ENCODE measurements at places on chromosomes 16 and 17.

GRCh38 chr17:77375917-77376651, 235.3 kb downstream of the SEC14L1 start:
- peak; percentile 91 for DNase-seq

DNA sequence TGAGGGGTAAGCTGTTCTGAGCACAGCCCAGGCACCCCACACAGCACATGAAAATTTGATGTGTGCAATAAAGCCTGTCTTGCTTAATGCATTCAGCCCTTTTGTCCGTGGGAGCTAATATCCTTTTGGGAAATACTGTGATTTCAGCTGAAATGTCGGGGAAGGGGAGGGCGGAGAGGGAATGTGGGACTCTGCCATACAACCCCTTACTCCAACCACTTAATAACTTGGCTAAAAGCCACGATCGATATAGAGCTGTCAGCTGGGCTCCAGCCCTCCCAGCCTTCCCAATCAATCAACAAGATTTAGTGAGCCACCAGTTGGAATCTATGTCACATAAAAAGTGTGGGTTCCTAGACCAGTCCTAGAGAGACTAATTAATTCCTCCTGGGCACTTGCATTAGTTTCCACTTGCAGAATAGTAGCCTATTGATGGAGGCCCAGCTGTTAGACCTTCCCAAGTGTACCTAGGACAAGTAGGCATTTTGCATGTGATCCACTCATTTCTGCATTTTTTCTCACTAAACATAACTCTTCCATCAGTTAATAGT, 82.7 kb upstream of the PIRT start:
- no peak for DNase-seq

DNA sequence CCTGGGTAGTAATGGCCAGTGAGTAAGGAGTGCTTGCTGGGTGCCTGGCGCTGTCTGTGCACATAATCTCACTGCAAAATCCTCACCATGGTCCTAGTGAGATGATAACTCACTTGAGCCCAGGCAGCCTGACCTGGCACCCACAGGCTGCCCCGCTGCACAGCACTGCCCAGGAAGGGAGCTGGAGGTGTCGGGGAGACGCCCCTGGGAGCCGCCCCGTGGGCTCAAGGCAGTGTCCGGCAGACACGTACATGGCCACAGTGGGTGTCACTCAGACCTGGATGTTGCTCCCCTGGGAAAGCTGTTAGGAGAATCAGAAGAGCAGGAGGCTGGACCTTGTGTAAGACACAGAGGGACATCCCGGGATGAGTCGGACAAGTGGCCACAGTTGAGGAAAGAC, 44.2 kb downstream of the BEAN1 start:
- peak; percentile 69 for DNase-seq

GRCh38 chr16:15487336-15488284, 53.2 kb downstream of the BMERB1 start:
- DNase-seq: no peak

GRCh38 chr17:57033296-57033695, 51.8 kb upstream of the AKAP1 start:
- no peak for DNase-seq

DNA sequence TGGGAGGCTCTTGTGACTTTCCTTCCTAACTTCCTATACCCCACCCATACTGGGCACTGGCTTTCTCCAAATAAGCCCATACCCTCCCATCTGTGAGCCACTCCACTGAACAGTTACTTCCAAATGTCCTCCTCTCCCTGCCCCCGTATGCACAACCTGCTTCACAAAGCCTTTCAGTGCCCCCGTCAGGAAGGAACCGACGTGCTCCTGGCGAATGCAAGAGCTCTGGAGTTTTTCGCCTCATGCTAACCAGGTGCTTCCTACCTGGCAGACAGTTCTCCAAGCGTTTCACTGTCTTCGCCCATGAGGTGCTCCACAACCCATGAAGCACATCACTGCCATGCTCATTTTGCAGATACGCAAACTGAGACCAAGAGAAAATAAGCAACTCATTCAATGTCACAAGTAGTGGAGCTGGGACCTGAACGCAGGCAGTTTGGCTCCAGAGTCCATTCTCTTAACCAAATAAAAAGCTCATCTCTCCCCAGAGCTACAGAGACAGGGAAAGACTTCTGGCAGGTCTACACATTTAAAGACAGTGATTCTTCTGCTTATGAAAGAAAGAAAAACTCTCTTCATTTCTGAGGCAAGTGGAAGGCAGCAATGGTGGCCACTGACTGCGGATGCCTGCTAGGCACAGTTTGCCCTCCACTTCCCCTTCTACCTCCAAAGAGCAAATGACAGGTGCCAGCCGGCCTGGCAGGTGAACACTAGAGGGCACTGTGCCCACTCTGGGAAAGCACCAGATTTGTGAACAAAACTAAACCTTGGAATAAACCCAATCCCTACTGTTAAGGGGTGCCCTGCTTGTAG, 23.8 kb downstream of the SPHK1 start:
- peak; percentile 93 for DNase-seq

DNA sequence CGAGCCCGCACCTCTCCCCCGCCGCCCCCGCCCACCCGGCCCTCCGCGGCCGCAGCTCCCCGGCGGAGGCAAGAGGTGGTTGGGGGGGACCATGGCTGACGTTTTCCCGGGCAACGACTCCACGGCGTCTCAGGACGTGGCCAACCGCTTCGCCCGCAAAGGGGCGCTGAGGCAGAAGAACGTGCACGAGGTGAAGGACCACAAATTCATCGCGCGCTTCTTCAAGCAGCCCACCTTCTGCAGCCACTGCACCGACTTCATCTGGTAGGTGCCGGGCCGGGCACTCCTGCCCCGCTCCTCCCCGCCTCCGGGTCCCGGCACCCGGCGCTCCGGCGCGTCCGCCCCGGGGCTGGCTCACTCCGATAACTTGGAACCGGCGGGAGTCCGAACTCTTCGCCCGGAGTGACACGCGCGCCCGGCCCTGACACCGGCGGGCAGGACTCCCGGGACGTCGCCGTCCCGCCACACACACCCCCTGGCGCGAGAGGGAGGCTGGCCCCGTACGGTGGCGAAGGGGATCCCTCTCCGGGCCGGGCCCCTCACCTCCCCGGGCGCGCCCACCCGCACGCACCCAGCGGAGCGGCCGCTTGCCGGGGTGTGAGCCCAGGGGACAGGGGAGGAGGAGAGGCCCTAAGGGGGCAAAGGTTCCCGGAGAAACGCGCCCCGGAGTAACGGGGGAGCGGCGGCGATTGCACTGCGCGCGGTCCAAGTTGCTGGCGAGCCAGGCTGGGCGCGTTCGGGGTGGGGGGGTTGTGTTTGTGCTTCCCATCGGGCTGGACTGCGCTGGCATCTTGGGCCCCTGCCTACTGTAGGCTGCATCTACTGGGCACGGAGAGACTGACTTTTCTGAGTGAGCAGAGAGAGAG, 581 bp downstream of the PRKCA start:
- DNase-seq: peak; percentile 84

GRCh38 chr17:80055597-80055996, 19.2 kb downstream of the CCDC40 start:
- no peak for DNase-seq

All from spleen (tissue), 13 donors.